ENCODE measurements at places on chromosomes 11 and 22. TPM values are rescaled to one million over a fixed set of nuclear protein-coding genes. Genes with fewer than 3 reads are reported as not detected.

VPS26B gene
- 47.3 TPM for total RNA-seq

APOL5 gene
- not detected for total RNA-seq

PKDREJ gene
- total RNA-seq: not detected

EHF gene
- not detected for total RNA-seq

KCNQ1 gene
- 2.1 TPM for total RNA-seq

FKBP2 gene
- 80.4 TPM for total RNA-seq

CHRM4 gene
- 0.34 TPM for total RNA-seq

FGF4 gene
- total RNA-seq: not detected

CYB5R2 gene
- 2.5 TPM for total RNA-seq

FIBIN gene
- total RNA-seq: 151 TPM

ALDH3B1 gene
- 10.6 TPM for total RNA-seq

MMP8 gene
- total RNA-seq: not detected

HEPN1 gene
- total RNA-seq: not detected

Data from esophagus muscularis mucosa (tissue), 4 donors.